ENCODE measurements at places on chromosomes 13 and 19.

GRCh38 chr13:99983499-99984401 is 2.2 kb downstream of the ZIC2 start:
- DNase-seq = no peak

GRCh38 chr13:81609335-81609734 is 1268.4 kb upstream of the SPRY2 start:
- no peak for DNase-seq

GRCh38 chr19:43623889-43624670 is 4.7 kb upstream of the ZNF428 start:
- no peak for DNase-seq

GRCh38 chr19:45179072-45179891 is 698 bp downstream of the BLOC1S3 start:
- DNase-seq = no peak

DNA sequence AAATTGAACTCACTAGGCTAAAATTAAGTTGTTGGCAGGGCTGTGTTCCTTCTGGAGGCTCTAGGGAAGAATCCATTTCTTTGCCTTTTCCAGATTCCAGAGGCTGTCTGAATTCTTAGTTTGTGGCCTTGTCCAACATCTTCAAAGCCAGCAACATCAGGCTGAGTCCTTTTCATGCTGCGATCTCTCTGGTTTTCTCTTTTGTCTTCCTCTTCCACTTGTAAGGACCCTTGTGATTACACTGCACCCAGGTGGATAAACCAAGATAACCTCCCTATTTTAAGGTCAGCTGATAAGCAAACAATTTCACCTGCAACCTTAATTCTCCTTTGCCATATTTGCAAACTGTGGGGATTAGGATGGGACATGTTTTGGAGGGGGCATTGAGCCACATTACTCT is 11.5 kb downstream of the UTP14C start:
- no peak for DNase-seq

- no peak for DNase-seq
These were observed 1.2 kb downstream of the RCBTB2 start for GRCh38 chr13:48531416-48532255.

- no peak for DNase-seq
These were observed 73.7 kb upstream of the SLAIN1 start for GRCh38 chr13:77623806-77624205.

GRCh38 chr13:75507027-75508001 is 25.3 kb upstream of the TBC1D4 start:
- DNase-seq = peak; percentile 89

GRCh38 chr13:108573455-108573854 is 56.0 kb upstream of the MYO16 start:
- DNase-seq = no peak

DNA sequence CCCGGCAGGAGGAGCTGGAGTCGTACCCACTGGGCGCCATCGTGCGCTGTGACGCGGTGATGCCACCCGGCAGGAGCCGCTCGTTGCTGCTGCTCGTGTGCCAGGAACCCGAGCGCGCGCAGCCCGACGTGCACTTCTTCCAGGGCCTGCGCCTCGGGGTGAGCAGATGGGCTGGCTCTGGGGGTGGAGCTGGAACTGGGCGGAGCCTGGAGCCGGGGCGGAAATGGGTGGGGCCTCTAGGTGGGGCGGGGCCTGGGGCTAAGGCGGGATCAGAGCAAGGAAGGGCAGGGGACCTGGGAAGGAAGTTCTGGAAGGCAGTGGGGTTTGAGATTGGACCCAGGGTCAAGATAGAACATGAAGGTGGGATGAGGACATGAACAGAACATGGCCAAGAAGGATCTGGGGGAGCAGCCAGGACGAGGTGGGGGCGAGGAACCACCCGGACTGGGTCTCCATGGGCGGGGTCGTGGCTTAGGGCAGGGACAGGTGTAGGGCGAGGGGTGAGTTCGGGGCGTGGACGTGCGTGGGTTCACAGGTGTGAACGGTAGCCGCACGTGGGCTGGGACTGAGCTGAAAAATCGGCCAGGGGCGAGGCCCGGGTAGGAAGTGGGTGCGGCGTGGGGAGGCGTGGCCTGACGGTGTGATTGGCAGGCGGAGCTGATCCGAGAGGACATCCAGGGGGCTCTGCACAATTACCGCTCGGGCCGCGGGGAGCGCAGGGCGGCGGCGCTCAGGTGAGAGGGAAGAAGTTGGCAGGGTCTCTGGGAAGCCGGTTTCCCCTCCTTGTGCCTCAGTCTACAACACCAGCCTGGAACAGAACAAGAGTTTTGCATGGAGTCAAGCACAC is 4.7 kb downstream of the EPS8L1 start:
- peak; percentile 88 for DNase-seq

- no peak for DNase-seq
These were observed 200.6 kb downstream of the LHFPL6 start for GRCh38 chr13:39402221-39402970.

- DNase-seq = peak; percentile 100
These were observed 6.0 kb upstream of the BSG start for GRCh38 chr19:566403-566802.

- DNase-seq = no peak
These were observed 1.8 kb upstream of the NEK5 start for GRCh38 chr13:52130641-52131040.

- DNase-seq = no peak
These were observed 10.7 kb downstream of the PRKACA start for GRCh38 chr19:14106840-14107239.

DNA sequence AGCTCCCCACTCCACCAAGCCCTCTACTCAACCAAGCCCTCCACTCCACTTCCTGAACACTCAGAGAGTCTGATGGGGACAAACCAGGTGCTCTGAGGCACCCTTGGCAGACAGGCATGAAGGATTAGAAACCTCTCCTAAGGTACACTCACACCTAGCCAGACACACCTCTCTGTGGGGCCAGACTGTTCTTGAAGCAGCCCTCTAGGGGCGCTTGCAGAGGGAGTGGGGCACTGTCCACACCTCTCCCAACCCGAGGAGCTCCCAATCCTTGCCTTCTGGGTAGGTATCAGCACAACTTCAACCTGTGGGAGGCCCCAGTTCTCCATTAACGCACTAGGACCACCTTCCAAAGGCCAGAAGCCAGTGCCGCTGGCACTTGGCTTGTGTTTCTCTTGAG is 108.7 kb upstream of the VSTM2B start:
- no peak for DNase-seq

DNA sequence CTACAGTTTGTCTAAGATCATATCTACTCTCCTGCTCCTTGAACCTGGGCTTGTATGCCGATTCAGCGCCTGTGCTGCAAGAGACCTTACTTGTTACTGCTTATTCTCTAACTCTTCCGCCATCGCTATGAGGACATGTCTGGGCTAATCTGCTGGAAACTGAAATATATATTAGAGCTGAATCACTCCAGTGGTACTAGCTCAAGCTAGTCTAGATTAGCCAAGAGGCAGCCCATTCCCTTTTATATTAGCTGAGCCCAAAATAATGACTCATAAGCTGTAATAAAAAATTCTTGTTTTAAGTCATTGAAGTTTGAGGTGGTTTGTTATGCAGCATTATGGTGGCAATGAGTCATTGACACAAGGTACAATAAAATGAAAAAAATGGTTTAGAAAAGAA is 52.8 kb downstream of the SLC6A16 start:
- DNase-seq = no peak

- no peak for DNase-seq
These were observed 926.8 kb downstream of the DIAPH3 start for GRCh38 chr13:59236944-59237343.

DNA sequence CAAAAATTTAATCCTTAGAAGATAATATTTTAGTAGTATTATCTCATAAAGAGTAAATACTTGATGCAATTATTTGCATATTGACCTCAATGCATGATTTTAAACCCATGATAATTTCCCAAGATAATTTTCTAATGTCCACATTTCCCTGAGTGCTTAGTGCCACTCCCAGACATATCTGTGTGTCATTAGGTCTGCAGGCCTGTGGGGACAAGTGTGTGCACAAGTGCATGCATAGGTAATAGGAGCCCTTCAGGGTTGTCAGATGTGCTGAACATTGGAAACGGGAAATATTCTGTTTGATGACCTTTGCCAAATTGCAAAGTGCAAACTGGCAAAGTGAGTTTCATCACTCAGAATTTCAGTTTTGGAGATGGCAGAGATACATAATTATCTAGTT is 369.9 kb downstream of the KLF5 start:
- no peak for DNase-seq

DNA sequence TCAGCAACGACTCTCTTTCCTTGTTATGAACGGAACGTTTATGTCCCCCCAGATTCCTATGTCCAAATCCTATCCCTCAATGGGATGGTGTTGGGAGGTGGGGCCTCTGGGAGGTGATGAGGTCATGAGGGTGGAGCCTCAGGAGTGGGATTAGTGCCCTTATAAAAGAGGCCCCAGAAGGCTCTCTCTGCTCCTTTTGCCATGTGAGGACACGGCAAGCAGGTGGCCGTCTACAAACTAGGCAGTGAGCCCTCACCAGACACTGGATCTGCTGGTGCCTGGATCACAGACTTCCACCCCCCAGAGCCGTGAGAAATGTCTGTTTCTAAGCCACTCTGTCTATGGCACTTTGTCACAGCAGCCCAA is 53.2 kb downstream of the EPS15L1 start:
- DNase-seq = no peak

DNA sequence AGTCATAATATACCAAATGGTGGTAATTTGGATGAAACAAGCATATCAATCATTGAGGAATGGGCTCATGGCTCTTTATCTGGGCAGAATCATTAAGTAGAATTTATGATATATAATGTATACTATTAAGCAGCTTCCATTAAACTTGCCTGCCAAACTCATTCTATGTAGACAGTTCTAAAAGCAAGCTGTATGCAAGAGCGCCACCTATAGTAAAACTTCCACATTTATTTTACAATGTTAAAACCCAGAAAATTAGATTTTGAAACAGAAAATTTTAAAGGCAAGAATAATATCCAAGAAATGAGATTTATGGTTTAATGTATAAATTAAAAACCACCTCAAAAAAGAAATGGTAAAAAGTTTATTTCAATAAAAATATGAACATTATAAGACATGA is 161.5 kb downstream of the MZT1 start:
- DNase-seq = no peak

DNA sequence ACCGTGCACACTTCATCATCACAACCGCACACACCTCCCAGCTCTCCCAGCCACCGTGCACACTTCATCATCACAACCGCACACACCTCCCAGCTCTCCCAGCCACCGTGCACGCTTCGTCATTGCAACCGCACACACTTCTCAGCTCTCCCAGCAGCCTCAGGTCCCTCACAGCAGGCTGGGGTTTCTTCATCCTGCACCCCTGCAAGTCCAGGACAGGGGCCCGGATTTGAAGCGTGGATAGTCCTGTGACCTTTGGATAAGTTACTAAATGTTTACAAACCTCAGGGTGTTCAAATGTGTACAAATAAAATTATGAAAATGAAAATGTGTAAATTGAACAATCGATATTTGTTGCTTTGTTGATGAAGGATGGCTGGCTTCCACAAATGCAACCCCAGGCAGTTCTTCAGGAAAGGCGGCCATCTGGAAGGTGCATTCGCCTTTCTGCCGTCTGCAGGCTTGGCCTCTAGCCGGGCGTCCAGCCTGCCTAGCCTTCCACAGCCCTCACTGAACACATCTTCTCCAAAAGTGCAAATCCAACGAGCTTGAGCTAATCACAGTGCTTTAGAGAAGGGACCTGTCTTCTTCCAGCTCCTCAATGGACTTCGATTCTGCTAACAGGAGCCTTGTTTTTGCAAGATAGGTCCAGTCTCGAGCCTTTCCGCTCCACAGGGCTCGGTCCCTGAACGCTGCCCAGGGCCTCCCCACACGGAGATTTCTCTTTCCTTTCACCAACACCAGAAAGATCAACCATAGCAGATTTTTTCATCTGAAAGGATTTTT is 74.2 kb downstream of the SPACA7 start:
- DNase-seq = no peak

DNA sequence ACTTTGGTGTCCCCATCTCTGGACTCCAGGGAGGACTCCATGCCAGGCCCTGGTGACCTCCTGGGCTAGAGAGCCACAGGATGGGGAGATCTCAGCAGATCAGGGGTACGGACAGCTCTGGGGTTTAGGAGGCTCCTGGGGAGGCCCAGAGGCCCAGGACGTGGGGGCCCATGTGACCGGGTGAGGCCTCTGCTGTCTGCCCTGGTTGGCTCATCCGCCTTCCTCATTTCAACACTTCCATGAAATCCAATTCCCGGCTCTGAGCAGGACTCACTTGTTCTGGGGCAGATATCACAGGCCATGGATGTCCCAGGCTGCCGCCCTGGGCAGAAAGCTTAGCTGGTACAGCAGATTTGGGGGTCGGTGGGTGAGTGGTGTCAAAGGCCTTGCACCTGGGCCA is 1.1 kb upstream of the PRAM1 start:
- DNase-seq = no peak

- no peak for DNase-seq
These were observed 6.2 kb downstream of the FOXO1 start for GRCh38 chr13:40660141-40660664.

GRCh38 chr13:100533588-100534041 is 55.0 kb downstream of the GGACT start:
- DNase-seq = no peak

GRCh38 chr13:92609376-92609775 is 617.2 kb upstream of the GPC6 start:
- no peak for DNase-seq

DNA sequence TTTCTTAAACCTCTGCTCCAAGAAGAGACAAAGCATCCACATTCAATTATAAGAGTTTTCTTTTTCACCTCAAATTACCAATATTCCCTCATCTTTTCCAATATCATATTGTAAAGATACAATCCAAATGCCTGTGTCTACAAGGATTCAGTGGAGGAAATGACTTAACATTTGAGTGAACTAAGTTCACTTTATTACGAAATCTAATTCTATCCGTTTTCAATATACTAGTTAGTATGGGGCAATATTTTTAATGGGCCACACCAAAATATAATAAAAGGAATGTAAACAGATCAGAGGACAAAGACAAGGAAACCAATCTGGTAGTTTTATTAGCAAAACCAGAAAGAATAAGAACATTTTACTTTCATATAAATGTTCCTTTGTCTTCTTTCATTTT is 136.0 kb downstream of the DCLK1 start:
- peak; percentile 20 for DNase-seq

DNA sequence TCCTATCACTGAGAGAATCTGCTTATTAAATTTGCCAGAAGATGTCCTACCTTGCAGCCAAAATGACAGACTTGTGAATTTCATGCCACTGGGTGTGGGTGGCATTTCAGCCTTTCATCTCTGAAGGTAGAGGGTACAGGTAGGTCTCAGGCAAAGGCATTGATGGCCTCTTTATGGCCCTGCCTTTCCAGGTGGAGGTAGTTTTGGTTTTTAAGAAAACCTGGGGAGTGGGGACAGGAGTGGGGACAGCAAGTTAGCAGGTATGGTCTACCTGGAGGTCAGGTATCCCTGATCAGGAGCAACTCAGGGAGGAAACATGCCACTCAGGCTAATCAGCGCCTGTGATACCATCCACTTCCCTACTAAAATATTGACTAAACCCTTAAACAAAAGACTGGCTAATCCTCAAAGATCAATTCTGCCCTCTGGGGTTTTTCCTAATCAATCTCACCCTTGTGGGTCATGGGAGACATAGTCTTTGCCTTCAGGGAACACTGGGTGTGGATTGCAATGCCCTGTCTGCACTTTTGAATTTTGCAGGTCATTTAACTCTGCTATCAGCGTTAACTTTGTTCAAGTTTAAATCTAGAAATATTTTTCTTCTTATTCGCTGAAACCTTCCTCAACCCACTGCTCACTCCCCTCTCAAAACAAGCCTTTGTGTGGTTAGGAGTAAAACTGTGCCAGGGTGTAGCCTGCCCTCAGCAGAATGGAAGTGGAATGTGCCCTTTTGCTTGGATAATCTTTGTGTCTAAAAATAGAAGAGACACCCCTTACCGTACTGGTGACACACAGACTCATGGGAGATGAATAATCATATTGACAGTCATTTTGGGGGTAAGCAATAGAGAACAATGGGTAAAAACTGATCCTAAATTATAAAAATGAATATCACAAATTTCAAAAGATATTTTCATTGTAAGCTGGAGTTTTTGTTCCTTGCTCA is 233.7 kb downstream of the COG6 start:
- DNase-seq = no peak
